ENCODE measurements at places on chromosomes 3 and 15.

DNA sequence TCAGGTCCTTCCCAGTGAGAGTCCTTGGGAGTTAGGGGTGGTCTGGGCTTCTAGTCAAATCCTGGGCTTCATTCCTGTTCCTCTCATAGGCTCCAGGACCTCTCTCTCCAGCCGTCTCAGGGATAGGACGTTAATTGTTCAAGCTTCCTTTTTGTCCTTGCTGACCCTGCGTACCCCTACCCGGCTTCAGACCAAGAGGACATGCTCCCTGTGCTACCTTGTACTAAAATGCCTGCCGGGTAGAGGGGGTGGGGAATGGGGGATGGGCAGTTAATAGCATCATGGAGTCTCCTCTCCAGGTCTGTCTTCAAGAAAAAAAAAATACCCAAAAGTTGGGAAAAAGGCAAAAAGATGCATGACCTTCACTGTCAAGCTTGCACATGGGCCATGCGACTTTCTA is 36.5 kb upstream of the GALNT15 start:
- DNase-seq = no peak

GRCh38 chr3:187802928-187803259 is 57.6 kb upstream of the BCL6 start:
- DNase-seq = no peak

DNA sequence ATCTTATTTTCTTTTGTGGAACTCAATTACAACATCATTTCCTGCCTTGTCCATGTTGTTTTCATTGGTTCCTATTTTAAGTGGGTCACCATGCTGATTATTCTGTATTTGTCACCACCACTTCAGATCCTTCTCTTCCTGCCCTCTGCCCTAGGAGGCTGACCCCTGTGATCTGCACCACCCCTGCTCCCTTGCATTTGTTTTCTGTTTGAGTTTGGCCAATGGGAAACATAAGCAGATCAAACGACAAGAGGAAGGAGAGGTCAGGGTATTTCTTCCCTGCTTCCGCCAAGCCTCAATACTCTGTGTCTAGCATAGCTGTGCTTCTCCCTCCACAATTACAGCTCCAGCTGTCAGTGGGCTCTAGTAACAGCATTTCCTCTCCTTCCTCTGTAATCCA is 71.6 kb downstream of the IMPG2 start:
- no peak for DNase-seq

DNA sequence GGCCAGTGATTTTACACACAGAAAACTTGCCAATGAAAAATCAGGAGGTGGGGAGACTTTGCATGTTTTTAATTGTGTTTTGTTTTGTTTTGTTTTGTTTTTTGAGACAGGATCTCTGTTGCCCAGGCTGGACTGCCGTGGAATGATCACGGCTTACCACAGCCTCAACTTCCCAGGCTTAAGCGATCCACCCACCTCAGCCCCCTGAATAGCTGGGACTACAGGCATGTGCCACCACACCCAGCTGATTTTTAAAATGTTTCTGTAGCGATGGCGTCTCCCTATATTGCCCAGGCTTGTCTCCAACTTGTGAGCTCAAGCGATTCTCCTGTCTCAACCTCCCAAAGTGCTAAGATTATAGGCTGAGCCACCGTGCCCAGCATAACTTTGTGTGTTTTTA is 46.0 kb downstream of the MEIS2 start:
- DNase-seq = no peak

- no peak for DNase-seq
Observed at GRCh38 chr3:100891033-100891432, 102.2 kb downstream of the ABI3BP start.

DNA sequence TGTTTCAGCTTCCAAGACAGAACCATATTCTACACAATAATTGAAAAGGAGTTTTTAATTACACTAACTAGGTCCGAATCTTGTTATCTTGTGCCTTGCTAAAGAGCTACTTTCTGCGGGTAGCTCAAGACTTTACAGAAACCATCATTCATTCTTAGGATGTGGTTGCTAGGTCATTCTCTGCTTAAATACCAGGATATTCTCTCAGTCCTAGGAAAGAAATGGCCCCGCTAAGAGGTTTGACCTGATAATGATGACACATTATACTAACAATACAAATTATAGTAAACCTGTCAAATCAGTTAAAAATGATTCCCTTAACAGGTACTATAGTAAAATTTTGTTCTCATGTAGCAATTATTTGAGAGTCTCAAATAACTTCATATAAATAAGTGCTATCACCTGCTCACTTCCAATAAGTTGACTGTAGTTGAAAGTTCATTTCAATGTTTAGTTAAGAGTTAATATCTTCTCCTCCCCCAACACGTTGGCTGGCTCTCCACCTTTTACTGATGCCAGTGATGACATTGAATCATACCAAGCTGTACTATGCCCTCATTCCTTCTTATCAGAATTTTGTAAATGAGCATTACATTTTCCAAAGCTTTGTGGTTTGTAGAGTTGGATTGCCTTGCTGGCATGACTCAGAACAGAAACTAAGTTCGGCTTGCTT is 3.6 kb upstream of the C3orf85 start:
- no peak for DNase-seq

DNA sequence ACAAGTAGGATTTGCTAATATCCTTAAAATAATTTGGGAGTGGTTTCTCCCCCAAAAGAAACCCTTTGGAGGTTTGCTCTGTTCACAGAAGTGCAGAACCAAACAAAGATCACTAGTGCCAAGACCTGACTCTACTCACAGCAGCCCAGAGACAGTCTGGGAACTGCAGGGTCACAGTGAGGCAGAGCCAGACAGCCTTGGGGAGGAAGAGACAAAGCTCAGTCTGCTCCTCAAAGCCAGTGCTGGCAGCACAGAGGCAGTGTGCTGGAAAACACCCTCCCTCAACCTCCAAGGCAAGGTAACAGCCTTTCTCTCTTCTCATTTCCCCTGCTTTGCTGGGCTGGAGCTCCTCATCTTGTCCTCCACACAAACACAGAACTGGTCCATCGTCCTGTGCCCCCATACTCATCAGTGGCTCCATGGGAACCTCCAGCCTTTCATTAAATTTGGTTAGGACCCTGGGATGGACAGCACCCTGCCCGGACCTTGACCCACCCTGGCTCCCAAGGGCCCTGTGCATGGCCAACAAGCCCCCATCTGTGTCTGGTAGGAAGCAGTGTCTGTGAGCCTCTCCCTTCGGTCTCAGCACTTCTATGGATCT is 12.6 kb downstream of the RAB6B start:
- no peak for DNase-seq

DNA sequence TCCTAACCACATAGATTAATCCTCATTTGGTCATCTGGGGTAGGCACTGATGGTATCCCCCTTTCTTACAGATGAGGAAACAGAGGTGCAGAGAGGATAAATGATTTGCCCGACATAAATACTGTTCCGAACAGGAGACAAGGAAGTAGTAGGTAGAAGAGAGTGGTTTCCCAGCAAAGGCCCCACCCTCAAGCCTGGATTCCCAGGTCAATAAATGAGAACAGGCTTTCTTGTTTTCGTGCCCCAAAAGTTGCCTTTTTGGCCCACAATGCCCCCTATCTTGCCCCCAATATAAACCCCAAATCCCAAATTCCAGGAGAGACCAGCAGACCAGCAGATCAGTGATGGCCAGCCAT is 125.5 kb upstream of the PRR20G start:
- no peak for DNase-seq

GRCh38 chr15:88042047-88042446 is 214.5 kb downstream of the NTRK3 start:
- no peak for DNase-seq

- DNase-seq = no peak
Observed at GRCh38 chr3:101300073-101300472, 20.3 kb downstream of the IMPG2 start.

GRCh38 chr3:185696039-185696438 is 109.9 kb downstream of the SENP2 start:
- no peak for DNase-seq

- DNase-seq = no peak
Observed at GRCh38 chr3:43001094-43001553, 22.0 kb downstream of the GASK1A start.

DNA sequence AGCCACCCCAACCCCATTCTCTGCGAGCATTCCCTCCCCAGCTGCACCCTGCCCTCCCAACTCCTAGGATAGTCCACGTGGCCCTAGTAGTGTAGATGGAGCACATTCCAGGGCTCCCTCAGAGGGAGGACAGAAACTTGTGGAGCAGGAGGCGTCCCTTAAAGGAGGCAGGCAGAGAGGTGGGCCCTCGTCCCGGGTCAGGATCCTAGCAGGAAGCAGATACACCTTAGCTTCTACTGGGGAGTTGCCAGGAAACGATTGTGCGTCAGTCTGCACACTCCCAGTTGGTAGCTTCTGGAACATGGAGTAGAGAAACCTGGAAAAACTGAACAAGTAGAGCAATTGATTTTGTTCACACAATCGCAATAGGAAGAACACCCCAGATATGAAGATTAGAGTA is 43.9 kb upstream of the KLHL25 start:
- no peak for DNase-seq

GRCh38 chr3:40768536-40768935 is 243.8 kb downstream of the ZNF621 start:
- DNase-seq = no peak

DNA sequence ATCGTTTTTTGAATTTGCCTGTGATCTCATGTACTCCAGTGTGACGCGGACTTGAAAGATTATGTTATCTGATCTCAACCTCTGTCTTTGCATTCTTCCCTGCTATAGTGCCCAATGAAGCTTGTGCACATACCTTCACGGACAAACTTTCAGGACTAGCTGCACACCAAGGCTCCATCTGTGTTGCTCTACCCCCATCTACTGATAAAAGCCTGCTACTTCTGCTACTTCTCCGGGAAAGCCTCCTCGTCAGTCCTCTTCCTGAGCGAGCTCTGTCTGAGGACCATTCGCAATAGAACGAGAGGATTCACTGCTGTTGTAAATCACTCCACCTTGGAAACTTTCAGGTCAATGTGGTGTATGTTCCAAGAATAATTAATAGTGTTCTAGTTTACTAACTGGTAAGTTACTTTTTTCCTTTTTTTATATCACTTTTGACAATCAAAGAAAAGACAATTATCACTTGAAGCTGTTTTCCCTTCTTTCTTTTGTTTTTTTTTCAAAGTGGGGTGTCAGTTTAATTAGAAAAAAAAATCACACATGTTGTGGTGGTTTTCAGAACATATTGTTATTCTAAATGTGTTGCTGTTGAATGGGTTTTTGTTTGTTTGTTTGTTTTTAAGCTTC is 217.6 kb downstream of the ARRDC4 start:
- no peak for DNase-seq

- no peak for DNase-seq
Observed at GRCh38 chr3:186789554-186790260, 6.3 kb downstream of the EIF4A2 start.

- DNase-seq = no peak
Observed at GRCh38 chr15:70094690-70095311, 2.9 kb downstream of the TLE3 start.

- DNase-seq = no peak
Observed at GRCh38 chr15:78178064-78178463, 28.9 kb downstream of the IDH3A start.
